ENCODE measurements at places on chromosomes 3 and 15. TPM values are rescaled to one million over a fixed set of nuclear protein-coding genes. Genes with fewer than 3 reads are reported as not detected.

The GP5 gene
- not detected for polyA plus RNA-seq

- no peak for DNase-seq
Observed at GRCh38 chr3:127486321-127486944, 104.1 kb downstream of the TPRA1 start.

- DNase-seq = no peak
Observed at GRCh38 chr3:147538034-147538433, 128.9 kb downstream of the ZIC1 start.

DNA sequence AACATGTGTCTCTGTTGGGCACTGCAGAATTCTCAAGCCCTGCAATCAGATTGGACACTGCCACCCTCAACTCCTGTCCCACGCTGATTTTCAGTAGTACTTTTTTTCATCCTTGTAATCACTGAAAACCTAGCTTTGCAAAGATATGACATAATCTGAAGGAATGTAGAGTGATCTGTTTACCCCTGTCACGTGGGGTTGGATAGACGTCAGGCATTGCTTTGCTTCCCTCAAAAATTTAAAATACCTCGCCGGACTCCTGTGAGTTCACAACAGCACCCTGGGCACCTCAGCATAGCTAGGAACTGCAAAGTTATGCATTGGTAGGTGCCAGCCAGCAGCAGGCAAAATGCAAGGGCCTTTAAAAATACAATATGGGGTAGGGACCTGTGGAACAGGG, 71.1 kb upstream of the OXTR start:
- no peak for DNase-seq

GRCh38 chr3:194150252-194150934, 14.4 kb downstream of the HES1 start:
- no peak for DNase-seq

The CAMKV gene
- polyA plus RNA-seq = 4.0 TPM
